ENCODE measurements at places on chromosomes 16 and 17. TPM values are rescaled to one million over a fixed set of nuclear protein-coding genes. Genes with fewer than 3 reads are reported as not detected.

The C16orf86 gene
- 18.0 TPM for polyA plus RNA-seq

The KLHL36 gene
- 90.3 TPM for polyA plus RNA-seq

The G6PC1 gene
- polyA plus RNA-seq = not detected

The COX6A2 gene
- polyA plus RNA-seq = not detected

The SENP3 gene
- 57.1 TPM for polyA plus RNA-seq

Measured in B cell (primary cell).